ENCODE measurements at places on chromosomes 2 and 18. TPM values are rescaled to one million over a fixed set of nuclear protein-coding genes. Genes with fewer than 3 reads are reported as not detected.

FIGLA gene
- not detected for total RNA-seq

- DNase-seq, result no peak
These were observed 36.8 kb downstream of the SPC25 start for GRCh38 chr2:168853471-168853870.

DNA sequence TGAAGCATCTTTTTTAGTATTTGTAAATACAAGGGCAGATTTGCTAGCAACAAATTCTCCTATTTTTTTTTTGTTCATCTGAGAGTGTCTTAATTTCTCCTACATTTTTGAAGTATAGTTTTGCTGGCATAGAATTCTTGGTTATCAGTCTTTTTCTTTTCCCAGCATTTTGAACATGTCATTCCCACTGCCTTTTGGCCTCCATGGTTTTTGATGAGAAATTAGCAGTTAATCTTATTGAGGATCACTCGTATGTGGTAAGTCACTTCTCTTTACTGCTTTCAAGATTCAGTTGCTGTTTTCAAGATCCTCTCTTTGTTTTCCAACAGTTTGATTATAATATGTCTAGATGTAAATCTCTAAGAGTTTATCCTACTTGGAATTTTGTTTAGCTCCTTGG, 16.9 kb upstream of the RNF149 start:
- DNase-seq, result no peak

- no peak for DNase-seq
These were observed 10.2 kb downstream of the ZNF514 start for GRCh38 chr2:95149397-95149984.

- no peak for DNase-seq
These were observed 1817.4 kb downstream of the SUCLG1 start for GRCh38 chr2:82641598-82642180.

- DNase-seq, result no peak
These were observed 22.7 kb downstream of the NOSTRIN start for GRCh38 chr2:168825126-168825525.

All from skin of body (tissue), 3 donors.